ENCODE measurements at places on chromosomes 2 and 18. TPM values are rescaled to one million over a fixed set of nuclear protein-coding genes. Genes with fewer than 3 reads are reported as not detected.

The DSC3 gene
- total RNA-seq: under 0.01 TPM

The NT5DC4 gene
- total RNA-seq: not detected

The TSPYL6 gene
- not detected for total RNA-seq

The RPRM gene
- not detected for total RNA-seq

The CCDC142 gene
- total RNA-seq: 7.0 TPM

The TIA1 gene
- total RNA-seq: 32.6 TPM

The LOXHD1 gene
- 0.05 TPM for total RNA-seq

The RHBDD1 gene
- 8.2 TPM for total RNA-seq

The PFN4 gene
- total RNA-seq: not detected
